ENCODE measurements at places on chromosomes 12 and 14.

DNA sequence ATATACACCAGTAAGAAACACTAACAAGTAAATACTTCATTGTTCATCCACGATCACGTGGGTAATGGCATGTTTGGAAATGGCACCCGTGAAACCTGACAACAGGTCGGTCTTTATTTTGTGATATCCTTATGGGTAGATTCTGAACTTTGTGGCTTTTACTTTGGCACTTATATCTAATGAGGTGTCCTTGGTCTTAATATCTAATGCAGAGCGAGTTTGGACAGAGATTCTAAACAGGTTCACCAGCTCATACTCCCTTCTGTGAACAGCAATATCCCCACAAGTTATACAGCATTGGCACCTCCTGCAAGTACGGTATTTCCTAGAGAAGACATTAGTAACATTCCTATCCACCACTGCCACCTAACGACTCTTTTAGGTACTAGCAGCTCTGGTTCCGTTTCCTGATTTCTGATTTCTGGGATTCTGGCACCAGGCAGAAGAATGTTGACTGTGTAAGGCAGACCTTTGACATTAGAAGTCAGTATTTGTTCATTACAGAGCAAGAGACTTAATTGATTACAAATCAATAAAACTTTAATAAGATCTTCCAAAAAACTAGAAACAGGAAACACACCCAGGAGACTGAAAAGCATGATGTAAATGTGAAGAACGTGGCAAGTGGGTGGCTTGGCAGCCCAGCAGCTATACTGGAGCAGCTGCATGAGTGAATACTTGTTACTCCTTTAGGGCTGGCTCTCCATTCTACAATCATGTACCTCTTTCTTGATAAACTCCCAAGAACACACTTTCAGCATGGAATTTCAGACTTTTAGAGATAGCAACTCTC, 2.5 kb downstream of the ANG start:
- DNase-seq: peak; percentile 81

DNA sequence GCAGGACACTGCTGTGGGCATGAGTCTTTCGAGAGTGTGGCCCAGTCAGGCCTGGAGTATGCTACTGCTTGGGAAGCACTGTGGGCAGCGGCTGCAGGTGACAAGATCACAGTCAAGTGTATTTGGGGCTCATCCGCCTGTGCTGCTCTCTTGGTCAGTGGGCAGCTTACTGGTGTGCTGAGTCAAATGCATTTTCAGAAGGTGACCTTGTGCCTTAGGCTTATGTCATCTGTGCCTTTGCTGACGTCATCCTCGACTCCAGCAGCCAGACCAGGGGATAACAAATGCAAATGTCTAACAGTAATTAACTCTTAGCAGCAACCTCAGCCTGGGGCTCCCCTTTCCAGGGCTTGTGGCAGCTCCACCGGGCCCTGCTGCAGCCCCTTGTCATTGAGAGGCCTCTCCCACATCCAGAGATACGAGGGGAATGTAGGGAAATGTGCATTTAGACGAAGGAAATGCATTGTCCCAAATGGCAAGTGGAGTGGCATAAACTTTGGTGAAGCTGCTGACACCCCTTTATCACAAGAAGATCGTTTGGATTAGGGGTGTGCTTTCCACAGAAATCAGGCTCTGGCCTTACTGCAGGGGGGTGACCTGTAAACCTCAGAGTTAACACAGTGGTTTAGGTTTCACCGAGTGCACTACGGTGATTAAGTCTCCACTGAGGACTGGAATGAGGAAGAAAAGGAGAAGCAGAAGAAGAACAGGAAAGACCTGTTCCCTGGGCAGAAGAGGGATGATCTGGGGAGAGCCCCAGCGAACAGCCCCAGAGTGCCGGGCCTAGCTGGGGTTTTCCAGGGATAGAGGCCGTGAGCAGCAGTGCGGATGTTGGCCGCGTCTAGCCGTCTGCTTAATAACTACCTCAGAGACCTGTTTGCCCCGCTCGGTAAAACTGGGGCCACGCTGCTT, 39.7 kb downstream of the PSMA6 start:
- DNase-seq: no peak

GRCh38 chr12:103546959-103547358, 40.1 kb upstream of the STAB2 start:
- DNase-seq: no peak

- DNase-seq: no peak
Observed at GRCh38 chr12:111328138-111328537, 40.8 kb downstream of the PHETA1 start.

DNA sequence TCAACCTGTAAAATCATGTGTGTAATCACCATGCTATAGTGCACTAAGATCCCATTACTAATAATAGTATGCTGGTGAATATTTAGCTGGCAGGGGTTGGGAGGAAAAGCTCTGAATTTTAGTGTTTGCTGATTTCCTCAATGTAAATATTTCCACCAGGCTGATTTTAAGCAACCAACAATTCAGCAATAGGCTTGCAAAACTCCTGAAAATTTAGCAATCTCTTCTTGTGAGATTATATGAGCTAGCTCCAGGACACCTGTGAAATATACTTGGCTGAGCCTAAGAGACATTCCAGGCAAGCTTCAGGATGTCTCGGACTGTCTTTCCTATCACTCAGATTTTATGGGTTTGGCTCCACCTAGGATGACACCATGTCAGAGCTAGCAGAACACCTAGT, 106.9 kb upstream of the ANO4 start:
- no peak for DNase-seq

GRCh38 chr14:31243860-31244259, 36.3 kb upstream of the HECTD1 start:
- DNase-seq: no peak

GRCh38 chr14:73945159-73945670, 4.7 kb downstream of the FAM161B start:
- no peak for DNase-seq

DNA sequence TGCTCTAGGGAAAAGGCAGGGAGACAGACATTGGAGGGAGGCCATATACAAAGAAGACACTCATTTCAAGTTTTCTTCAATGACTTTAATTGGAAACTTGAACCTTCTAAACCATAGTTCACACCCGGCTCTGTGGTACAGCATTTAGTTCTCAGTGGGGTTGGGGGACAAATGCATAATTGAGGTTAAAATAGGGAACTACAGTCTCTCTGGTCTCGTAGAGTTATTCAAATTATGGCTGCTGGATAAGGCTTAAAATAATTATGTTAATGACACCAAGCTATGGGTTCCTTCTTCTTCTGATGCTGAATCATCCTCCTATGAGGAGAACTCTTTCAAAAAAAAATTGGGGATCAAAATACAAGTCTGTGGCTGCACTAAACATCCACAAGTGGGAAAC, 3.8 kb upstream of the RPAP3 start:
- DNase-seq: no peak

- DNase-seq: no peak
Observed at GRCh38 chr14:71686677-71687076, 245.6 kb upstream of the RGS6 start.

DNA sequence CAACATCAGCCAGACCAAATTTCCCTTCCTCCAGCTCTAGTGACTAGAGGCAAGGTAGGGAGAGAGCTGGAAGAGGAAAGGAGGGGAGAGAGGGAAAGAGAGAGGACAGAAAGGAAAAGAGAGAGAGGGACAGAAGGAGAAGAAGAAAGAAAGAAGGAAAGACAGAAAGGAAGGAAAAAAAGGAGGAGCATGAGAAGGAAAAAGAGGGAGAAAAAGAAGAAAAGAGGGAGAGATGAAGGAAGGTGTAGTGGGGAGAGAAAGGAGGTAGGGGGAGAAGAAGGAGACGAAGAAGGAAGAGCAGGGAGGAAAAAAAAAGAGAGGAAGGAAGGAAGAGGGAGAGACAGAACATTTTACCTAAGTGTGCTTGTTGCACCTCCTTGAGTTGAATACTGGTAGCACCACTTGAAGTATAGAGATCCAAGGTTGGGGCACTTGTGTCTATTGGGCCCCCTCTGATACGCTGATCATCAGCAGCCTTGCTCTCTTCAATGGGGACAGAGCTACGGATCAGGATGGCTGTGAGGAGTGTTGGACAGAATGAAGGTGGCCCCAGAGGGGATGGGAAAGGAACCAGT, 232.5 kb downstream of the SUDS3 start:
- no peak for DNase-seq

DNA sequence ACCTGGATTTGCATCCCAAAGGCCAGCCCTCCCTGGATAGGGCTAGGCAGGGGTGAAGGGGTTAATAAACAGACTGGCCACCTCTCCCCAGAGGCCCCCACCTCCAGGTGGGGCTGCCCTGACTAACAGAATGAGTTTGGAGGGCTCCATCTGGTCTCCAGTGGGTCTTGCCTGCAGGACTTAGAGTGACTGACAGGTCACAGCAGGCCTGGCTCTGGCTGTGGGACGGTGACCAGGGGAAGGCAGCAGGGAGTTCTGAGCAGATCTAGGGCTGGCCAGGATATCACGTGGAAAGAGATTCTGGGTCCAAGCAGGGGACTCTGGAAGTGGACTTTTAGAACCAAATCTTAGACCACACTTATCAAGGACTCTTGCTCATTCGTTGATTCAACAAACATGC, 40.9 kb upstream of the LHX5 start:
- DNase-seq: no peak

GRCh38 chr14:68596701-68597100, 196.2 kb downstream of the ZFP36L1 start:
- DNase-seq: no peak

DNA sequence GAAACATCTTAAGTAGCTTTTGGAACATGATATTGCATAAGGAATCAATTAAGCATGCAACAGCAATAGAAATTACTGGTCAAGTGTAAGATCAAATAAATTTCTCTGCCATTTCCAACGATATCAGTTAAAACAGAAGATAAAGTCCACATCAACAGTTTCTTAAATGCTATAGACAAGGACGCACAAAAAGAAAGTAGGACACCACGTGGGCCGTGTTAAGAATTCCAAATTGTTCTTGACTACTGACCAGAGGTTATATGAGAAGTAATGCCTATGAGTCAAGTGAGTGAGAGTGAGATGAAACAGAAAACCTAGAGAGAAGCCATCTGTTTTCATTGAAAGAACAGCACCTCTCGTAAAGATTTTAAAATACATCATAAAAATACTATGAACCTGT, 318.2 kb downstream of the TMEM117 start:
- no peak for DNase-seq

GRCh38 chr14:21090940-21091663, 7.4 kb downstream of the ZNF219 start:
- no peak for DNase-seq

- DNase-seq: no peak
Observed at GRCh38 chr12:5562581-5562980, 130.7 kb downstream of the NTF3 start.

- no peak for DNase-seq
Observed at GRCh38 chr12:14849661-14850060, 6.3 kb upstream of the ART4 start.

- DNase-seq: peak; percentile 55
Observed at GRCh38 chr12:54417712-54418440, 1.2 kb downstream of the ITGA5 start.

DNA sequence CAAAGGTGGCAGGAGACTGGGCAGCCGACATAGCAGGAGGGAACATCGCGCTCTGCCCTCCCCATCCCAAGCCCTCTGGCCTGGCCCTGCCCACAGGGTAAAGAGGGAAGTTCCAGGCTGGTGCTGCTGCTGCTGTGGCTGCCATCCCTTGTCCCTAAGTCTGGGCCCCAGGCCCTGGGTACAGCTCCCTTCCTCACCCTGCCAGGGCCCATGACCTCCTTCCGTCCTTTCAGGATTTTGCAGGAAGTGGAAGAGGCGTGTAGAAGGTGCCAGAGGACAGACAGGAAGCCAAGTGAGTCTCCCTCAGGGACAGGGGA, 14.7 kb upstream of the NCOR2 start:
- DNase-seq: no peak

DNA sequence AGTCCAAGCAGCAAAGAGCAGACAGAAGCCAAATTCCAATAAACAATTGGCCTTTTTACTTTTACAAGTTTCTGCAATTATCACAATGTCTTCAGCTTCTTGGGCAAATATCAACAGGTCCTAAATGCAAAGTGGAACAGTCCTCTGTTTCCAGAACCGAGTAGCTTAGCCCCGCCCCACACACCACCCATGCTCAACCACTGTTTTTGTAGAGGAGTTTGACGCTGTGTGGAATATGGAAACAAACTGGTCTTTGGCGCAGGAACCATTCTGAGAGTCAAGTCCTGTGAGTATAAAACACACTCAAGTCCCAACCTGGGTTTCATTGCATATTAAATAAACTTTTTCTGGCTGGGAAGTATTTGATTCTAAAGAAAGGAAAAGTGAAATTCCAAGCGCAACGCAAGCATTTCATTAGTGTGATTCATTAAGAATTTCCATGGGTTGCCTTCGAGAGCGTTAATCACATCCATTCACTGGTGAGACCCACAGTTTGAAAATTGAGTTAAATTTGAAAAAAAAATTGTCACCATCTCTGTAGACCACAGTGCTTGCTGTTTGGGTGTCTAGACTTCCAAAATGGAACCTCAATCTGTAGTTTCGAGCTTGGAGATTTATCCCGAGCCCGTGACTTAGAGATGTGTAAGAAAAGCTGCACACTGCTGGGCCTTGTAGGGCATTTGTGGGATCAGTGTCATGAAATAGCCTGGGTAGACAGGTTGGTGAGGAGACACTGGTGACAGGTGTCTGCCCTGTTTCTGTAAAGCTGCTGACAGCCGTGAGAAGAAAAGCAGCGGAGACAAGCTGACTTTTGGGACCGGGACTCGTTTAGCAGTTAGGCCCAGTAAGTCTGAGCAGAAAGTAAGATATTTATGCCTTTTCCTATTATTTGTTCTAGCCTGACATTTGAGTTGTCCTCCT, 96.1 kb downstream of the DAD1 start:
- peak; percentile 40 for DNase-seq

- no peak for DNase-seq
Observed at GRCh38 chr12:124240493-124240892, 54.4 kb upstream of the RFLNA start.

DNA sequence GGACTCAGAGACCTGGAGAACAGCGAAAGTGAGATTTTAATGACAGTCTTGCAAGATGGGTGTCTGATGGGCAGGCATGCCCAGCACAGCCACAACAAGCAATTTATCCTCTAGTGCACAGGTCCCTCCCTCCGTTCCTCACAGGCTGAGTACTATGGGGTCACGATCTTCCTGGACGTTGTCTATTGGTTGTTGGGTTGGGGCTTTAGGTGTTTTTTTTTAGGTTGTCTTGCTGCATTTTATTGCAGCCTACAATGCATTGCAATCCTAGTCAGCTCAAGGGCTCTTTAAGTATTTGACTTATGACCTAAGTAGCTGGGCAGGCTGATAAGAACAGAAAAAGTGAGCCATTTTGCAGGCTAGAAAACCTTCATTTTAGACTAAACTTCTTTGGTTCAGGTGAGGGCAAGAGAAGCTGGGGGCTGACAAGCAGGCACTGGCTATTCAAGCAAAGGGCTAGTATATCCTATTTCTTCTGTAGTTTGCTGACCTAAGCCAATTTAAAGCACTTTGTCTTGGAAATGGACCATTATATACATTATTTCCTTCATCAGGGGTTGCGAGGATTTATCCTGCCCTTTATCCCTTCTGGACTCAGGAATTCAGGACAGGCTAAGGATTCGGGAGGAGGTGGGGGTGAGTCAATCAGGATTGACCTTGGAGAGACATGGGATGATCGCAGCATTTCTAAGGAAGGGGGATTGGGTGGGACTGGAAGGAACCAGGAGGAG, 6.0 kb downstream of the KRT7 start:
- DNase-seq: no peak

Measured in CD4-positive, alpha-beta T cell treated with Interleukin-17A for 1 hour (primary cell).